T-helper 1 cell (primary cell): ENCODE measurements at places on chromosomes 4 and X.

DNA sequence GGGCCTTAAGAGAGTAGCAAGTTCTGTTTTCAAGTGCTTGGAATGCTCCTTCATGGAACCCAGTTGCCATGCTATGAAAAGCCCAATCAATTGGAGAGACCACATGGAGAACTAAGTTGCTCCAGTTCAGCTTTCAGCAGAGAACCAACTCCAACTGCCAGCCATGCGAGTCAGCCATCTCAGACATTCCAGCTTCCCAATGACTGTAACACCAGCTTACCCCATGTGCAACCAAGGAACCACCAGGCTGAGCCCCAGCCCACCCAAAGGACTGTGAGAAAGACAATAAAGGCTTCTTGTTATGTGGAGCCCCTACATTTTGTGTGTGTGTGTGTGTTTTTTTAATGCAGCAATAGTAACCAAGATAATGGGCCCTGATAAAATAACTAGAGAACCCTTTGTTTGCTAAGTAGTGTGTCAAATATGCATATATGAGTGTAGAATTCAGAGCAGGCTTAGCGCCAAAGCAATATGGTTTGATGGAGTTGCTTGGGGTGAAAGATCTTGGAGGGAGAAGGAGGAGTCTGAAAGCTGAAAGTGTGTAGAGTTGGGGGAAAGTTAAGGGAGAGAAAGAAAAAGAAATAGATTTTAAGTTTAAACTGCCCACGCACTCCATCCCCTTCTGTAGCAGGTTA lies 35.0 kb upstream of the CCKAR start:
- DNase-seq = no peak

DNA sequence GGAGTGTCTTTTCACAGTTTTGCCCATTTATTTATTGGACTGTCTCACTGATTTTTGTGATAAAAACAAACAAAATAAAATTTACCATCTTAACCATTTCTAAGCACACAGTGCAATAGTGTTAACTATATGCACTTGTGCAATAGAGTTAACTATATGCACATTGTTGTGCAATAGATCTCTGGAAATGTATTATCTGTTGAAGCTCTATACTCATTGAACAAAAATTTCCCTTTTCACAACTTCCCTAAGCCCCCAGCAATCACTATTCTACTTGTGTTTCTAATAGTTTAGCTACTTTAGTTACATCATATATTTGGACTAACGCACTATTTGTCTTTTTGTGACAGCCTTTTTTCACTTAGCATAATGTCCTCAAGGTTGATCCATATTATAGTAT lies 59.7 kb upstream of the BEX4 start:
- no peak for DNase-seq

- DNase-seq = no peak
These were observed 133.8 kb downstream of the ZC4H2 start for GRCh38 chrX:64842492-64842891.

GRCh38 chrX:22406201-22406737 lies 133.6 kb downstream of the CBLL2 start:
- no peak for DNase-seq

DNA sequence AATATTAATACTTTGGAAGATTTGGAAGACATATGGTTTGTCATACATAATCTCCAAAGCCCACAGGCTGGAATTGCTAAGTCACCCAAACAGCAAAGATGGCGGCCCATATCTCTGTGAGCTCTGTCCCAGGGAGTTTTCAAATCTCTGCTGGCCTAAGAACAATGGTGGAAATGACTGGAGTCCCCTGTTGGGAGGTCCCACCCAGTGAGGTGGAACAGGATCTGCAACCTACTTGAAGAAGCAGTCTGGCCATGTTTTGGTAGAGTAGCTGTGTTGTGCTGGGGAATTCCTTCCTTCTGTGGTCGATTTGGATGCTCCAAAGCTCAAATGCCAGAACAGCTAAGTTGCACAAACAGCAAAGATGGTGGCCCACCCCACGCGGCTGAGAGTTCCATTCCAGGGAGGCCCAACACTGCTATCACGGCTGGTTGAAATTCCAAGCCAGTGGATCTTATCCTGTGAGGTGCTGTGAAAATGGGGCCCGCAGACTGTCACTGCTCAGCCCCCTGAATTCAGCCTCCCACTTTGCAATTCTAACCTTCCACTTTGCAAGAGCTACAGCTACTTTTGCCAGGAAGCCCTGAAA lies 3.2 kb upstream of the UGT2B7 start:
- DNase-seq = no peak

GRCh38 chrX:10095698-10096432 lies 60.9 kb upstream of the CLCN4 start:
- DNase-seq = no peak
